Esophagus squamous epithelium (tissue), 5 donors: ENCODE measurements at places on chromosomes 12 and 14. TPM values are rescaled to one million over a fixed set of nuclear protein-coding genes. Genes with fewer than 3 reads are reported as not detected.

SBNO1 gene
- 25.6 TPM for total RNA-seq

SERPINA12 gene
- not detected for total RNA-seq

DNA sequence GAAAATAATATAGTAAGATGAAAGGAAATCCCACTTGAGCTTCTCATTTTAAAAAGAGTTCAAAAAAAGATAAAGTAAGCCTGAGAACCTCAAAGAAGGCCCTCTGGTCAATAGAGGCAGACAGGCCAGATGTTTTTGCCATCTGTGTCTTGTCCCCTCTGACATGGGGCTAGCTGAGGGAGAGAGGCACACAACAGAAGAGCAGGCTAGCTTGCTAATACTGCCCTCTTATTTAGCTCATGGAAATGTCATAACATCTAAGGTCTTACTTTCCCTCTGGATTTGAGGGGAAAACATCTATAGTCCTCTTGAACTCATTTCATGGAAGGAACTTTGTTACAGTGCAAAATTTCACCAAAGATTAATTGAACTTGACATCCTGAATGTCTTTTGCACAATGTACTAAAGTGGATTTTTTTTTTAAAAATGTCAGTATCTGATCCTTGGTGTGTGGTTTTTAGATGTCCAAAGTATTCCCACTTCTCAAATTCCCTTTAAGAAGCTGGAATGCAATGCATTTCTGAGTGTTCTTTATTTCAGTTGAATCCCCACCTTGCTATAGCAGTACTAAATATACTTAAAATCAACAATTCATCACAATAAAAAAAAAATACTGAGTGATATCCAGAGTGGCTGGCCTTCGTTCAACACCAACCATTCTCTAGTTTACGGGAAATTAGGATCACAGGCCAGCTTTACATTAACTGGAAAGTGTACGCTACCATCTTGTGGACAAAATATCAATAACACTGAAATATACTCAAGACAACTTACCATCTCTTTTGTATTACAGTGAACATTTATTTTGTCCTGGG, 176.7 kb downstream of the PAH start:
- H3K27ac ChIP-seq = no peak overlapping the region
- no peak overlapping the region for H3K4me3 ChIP-seq
- H3K36me3 ChIP-seq = no peaks in the 10 kb centered on the region
- no peaks in the 10 kb centered on the region for H3K4me1 ChIP-seq
- H3K27me3 ChIP-seq = no peaks in the 10 kb centered on the region

GRCh38 chr12:93079271-93079670, 150.2 kb upstream of the EEA1 start:
- H3K4me3 ChIP-seq = no peak overlapping the region
- no peak overlapping the region for H3K27ac ChIP-seq
- no peaks in the 10 kb centered on the region for H3K4me1 ChIP-seq

DNA sequence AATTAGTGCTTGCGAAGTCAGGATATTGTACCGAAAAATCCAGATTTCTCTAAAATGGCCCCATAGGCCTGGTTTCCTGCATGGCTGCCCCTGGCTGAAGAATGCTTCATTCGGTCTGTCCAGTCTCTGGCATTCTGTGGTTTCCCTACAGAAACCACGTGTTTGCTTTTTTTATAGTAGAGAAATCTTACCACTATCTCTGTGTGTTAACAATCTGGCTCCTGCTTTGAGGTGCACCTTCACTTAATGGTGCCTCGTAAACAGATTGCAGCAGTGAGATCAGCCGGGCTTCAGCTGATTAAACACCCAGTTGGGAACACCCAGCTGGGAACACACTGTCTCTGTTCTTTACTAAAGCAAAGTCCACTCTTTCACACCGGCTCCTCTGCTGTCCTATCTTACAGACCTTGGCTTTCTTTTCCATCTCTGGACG, 6.7 kb upstream of the DNAAF2 start:
- H3K4me1 ChIP-seq = peaks cover 29% of the 10 kb centered on the region
- H3K27me3 ChIP-seq = no peaks in the 10 kb centered on the region
- H3K36me3 ChIP-seq = no peaks in the 10 kb centered on the region
- no peak for DNase-seq
- no peak overlapping the region for H3K27ac ChIP-seq

DNA sequence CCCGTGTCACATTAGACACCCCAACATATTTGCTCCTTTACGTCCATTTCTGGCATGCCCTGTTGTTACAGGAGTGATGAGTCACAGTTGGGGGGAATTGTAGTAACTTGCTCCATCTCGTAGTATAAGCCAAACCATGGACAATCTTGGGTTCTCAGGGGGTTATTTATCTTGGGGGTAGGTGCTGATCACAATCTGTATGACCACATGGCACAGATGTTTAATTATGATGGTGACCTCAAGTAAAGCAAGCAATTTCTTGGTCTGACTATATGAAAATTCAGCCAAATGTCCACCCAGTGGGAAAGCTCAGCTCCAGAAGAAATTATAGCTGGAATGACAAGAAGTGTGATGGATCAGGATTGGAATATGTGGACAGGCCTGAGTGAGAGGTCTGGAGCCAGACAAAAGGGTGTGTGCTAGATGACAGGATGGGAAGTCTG, 32.1 kb upstream of the STON2 start:
- H3K27me3 ChIP-seq = no peaks in the 10 kb centered on the region
- peaks cover 14% of the 10 kb centered on the region for H3K4me1 ChIP-seq
- H3K4me3 ChIP-seq = no peak overlapping the region
- H3K27ac ChIP-seq = no peak overlapping the region
- no peak for DNase-seq

DNA sequence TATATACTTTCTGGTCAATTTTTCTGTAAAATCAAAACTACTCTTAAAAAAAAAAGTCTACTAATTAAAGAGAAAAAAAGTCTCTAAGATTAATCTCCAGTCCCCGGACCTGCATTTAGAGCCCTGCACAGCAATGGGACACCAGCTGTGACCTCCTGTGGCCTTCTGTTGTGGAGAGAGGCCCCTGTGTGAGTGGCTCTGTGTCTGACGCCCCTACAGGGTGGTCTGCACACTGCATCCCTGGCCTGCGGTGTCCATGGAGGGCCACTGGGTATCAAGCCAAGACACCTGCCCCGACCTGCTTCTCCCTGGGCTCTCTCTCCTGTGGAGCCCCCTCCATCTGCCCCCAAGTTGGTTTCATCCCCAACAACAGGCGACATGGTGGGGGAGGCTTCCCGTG, 248.0 kb upstream of the DIO3 start:
- no peaks in the 10 kb centered on the region for H3K4me1 ChIP-seq
- no peak overlapping the region for H3K4me3 ChIP-seq
- no peaks in the 10 kb centered on the region for H3K27me3 ChIP-seq
- no peaks in the 10 kb centered on the region for H3K36me3 ChIP-seq
- no peak for DNase-seq

GRCh38 chr12:42325653-42326474, at the start of the genes PPHLN1 and ZCRB1:
Gene PPHLN1, plus strand, starts transcription at chr12:42326167. Its CDS starts 9,736 bp downstream, at chr12:42335903.
Gene ZCRB1, minus strand, starts transcription at chr12:42326094. Its CDS starts 1,992 bp downstream, at chr12:42324102.
- peaks cover 15% of the 10 kb centered on the region for H3K4me1 ChIP-seq
- peak; percentile 22 for DNase-seq
- peaks cover 35% of the 10 kb centered on the region for H3K36me3 ChIP-seq
- peak within 1 kb of the TSS; percentile 93 for H3K27ac ChIP-seq
- peak within 1 kb of the TSS; percentile 93 for H3K4me3 ChIP-seq
